Keratinocyte (primary cell): ENCODE measurements at places on chromosomes 11 and 22. TPM values are rescaled to one million over a fixed set of nuclear protein-coding genes. Genes with fewer than 3 reads are reported as not detected.

Gene RCOR2
- polyA plus RNA-seq = 0.35 to 0.62 TPM (median 0.46 TPM) in 3 replicates

Gene RHBDD3
- 10.3 to 16.2 TPM (median 10.9 TPM) in 3 replicates for polyA plus RNA-seq

Gene PDE3B
- 0.01 TPM in 2 of 3 replicates, not detected in the other for polyA plus RNA-seq

Gene SYT13
- not detected in 3 replicates for polyA plus RNA-seq

Gene OR10W1
- not detected in 3 replicates for polyA plus RNA-seq

Gene TMEM45B
- 2.1 to 4.1 TPM (median 2.6 TPM) in 3 replicates for polyA plus RNA-seq

Gene CST6
- 1.4 to 2.3 TPM (median 1.7 TPM) in 3 replicates for polyA plus RNA-seq

DNA sequence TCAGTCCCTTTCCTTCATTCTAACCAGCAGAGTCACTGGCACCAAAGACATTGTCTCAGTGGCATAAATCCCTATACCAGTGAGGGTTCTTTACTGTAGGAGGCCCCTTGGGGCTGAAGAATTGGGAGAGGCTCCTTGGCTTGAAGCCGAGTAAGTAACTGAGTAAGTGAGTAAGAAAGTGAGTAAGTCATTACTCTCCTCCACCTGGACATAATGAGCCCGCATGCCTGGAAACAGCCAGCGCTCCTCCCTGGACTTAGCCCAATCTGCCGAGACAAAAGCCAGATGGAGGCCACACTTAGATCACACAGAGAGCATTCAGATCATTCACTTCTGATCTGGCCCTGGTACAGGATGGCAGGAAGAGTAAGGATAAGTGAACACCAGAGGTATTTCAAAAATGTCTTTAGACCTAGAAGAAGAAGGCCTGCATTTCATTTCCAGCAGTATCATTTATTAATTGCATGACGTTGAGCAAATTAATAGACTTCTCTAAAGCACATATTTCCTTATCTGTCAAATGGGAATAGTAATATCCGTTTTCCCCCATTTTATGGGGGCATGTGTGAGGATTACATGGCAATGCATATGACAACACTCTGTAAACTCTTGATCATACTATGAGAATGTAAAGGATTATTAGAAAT is 8.2 kb upstream of the MICAL3 start:
- H3K4me1 ChIP-seq = peaks cover 51% of the 10 kb centered on the region
- H3K27me3 ChIP-seq = no peaks in the 10 kb centered on the region
- peak overlapping the region; percentile 99 for H3K27ac ChIP-seq
- H3K36me3 ChIP-seq = no peaks in the 10 kb centered on the region

DNA sequence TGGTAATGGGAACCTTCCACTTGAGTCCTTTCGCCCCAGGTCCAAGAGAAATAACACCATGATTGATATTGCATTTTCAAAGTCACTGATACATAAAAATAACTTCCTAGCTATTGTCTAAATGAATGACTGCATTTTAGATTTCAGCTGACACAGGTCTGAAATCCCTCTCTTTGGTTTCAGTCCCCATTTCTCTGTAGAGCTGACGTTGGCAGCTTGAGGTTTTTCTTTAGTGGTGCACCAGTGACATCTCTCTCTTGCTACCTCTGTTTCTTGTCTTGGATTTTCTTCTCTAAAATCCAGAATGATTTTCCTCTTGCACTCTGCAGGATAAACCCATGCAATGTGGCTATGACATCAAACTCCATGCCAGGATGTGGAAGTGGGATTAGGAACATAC is 31.7 kb upstream of the SORL1 start:
- H3K4me1 ChIP-seq = peaks cover 18% of the 10 kb centered on the region
- no peak overlapping the region for H3K27ac ChIP-seq
- H3K27me3 ChIP-seq = peaks cover 5% of the 10 kb centered on the region
- no peak overlapping the region for H3K4me3 ChIP-seq
- H3K36me3 ChIP-seq = no peaks in the 10 kb centered on the region

- DNase-seq = no peak
- no peaks in the 10 kb centered on the region for H3K36me3 ChIP-seq
- H3K4me3 ChIP-seq = no peak overlapping the region
- H3K27me3 ChIP-seq = no peaks in the 10 kb centered on the region
These were observed 43.9 kb downstream of the KDM2A start for GRCh38 chr11:67163006-67163405.

DNA sequence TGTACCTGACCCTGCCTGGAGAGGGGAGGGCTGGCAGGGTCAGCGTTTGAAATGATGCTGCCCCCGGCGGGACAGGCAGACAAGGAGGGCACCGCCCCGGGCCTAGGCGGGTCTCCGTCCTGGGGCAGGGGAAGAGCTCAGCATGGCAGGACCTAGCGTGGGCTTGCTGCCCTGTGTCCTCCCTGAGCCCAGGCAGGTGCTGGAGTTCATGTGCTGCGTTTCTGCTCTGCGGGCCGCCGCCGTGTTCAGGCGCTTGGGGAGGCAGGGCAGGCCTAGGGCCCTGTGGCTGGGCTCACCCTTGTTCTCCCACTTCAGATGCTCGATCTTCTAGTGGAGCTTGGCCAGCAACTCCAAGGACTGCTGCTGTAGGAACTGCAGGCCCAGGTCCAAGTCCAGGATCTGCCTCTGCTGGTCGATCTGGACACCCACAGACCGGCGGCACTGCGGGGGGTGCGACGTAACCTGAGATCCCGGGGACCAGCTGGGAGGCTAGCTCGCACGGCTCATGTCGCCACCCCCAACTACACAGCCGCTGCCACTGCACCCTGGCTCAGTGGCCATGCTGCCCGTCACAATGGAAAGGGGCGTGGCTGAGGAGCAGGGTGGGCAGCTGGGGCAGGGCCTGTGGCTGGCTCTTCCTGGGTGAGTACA is 84.4 kb downstream of the MED15 start:
- no peak for DNase-seq
- no peak overlapping the region for H3K4me3 ChIP-seq
- H3K36me3 ChIP-seq = peaks cover 6% of the 10 kb centered on the region
- peaks cover 29% of the 10 kb centered on the region for H3K4me1 ChIP-seq

GRCh38 chr22:33350961-33351360 is 292.8 kb upstream of the SYN3 start:
- H3K4me1 ChIP-seq = peaks cover 8% of the 10 kb centered on the region
- no peak overlapping the region for H3K27ac ChIP-seq
- no peaks in the 10 kb centered on the region for H3K36me3 ChIP-seq
- peak; percentile 17 for DNase-seq
- no peak overlapping the region for H3K4me3 ChIP-seq

DNA sequence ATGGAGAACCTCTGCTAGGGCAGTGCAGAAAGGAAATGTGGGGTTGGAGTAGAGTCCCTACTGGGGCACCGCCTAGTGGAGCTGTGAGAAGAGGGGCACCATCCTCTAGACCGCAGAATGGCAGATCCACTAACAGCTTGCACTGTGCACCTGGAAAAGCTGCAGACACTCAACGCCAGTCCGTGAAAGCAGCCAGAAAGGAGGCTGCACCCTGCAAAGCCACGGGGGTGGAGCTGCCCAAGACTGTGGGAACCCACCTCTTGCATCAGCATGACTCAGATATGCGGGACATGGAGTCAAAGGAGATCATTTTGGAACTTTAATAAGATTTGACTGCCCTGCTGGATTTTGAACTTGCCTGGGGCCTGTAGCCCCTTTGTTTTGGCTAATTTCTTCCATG is 8.7 kb downstream of the TSKU start:
- H3K27ac ChIP-seq = peak overlapping the region; percentile 46
- no peak for DNase-seq
- no peak overlapping the region for H3K4me3 ChIP-seq
- peaks cover 67% of the 10 kb centered on the region for H3K4me1 ChIP-seq
- peaks cover 22% of the 10 kb centered on the region for H3K36me3 ChIP-seq

DNA sequence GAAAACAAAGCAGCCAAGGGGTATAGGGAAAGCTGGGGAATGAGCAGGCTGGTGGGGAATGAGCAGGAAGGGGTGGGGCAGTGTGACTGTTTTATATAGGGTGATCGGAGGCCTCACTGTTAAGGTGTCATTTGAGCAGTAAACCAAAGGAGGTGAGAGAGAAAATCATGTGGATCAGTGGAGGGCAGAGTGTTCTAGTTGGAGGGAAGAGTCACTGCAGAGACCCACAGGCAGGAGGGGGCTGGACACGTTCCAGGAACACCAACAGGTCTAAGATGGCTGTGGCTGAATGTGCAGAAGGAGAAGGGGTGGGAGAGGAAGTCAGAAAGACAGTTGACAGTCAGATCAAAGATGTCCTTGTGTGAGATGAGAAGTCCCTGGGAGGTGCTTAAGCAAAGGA is 103.8 kb downstream of the ENTHD1 start:
- no peak overlapping the region for H3K27ac ChIP-seq
- H3K36me3 ChIP-seq = no peaks in the 10 kb centered on the region
- DNase-seq = no peak
- peaks cover 13% of the 10 kb centered on the region for H3K27me3 ChIP-seq

GRCh38 chr11:64891215-64891848 is 12.9 kb upstream of the EHD1 start:
- no peaks in the 10 kb centered on the region for H3K36me3 ChIP-seq
- no peak for DNase-seq
- no peaks in the 10 kb centered on the region for H3K27me3 ChIP-seq
- no peak overlapping the region for H3K27ac ChIP-seq
- no peak overlapping the region for H3K4me3 ChIP-seq

- no peaks in the 10 kb centered on the region for H3K36me3 ChIP-seq
- H3K4me1 ChIP-seq = no peaks in the 10 kb centered on the region
- DNase-seq = no peak
- no peak overlapping the region for H3K27ac ChIP-seq
- no peak overlapping the region for H3K4me3 ChIP-seq
These were observed 8.1 kb upstream of the ANO3 start for GRCh38 chr11:26323837-26324236.

GRCh38 chr11:63709336-63709884 is 28.1 kb downstream of the RTN3 start:
- H3K27ac ChIP-seq = no peak overlapping the region
- H3K27me3 ChIP-seq = no peaks in the 10 kb centered on the region
- no peak overlapping the region for H3K4me3 ChIP-seq
- no peaks in the 10 kb centered on the region for H3K4me1 ChIP-seq
- DNase-seq = no peak

GRCh38 chr11:75342966-75343870 is 8.2 kb downstream of the ARRB1 start:
- no peaks in the 10 kb centered on the region for H3K27me3 ChIP-seq
- no peaks in the 10 kb centered on the region for H3K36me3 ChIP-seq
- H3K4me1 ChIP-seq = peaks cover 36% of the 10 kb centered on the region
- no peak overlapping the region for H3K4me3 ChIP-seq

DNA sequence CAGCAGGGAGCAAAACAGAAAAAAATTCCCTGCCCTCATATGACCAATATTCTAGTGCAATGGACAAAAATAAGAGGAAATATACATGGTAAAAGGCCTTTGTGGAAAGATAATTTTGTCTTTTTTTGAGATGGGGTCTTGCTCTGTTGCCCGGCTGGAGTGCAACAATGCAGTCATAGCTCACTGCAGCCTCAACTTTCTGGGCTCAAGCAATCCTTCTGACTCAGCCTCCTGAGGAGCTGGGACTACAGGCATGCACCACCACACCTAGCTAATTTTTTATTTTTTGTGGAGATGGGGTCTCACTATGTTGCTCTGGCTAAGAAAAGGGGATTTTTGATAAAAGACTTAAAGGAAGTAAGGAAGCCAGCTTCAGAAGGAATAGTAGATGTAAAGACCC is 25.7 kb upstream of the DDX10 start:
- no peak overlapping the region for H3K27ac ChIP-seq
- H3K27me3 ChIP-seq = no peaks in the 10 kb centered on the region
- no peak overlapping the region for H3K4me3 ChIP-seq
- peaks cover 18% of the 10 kb centered on the region for H3K4me1 ChIP-seq
- no peak for DNase-seq

DNA sequence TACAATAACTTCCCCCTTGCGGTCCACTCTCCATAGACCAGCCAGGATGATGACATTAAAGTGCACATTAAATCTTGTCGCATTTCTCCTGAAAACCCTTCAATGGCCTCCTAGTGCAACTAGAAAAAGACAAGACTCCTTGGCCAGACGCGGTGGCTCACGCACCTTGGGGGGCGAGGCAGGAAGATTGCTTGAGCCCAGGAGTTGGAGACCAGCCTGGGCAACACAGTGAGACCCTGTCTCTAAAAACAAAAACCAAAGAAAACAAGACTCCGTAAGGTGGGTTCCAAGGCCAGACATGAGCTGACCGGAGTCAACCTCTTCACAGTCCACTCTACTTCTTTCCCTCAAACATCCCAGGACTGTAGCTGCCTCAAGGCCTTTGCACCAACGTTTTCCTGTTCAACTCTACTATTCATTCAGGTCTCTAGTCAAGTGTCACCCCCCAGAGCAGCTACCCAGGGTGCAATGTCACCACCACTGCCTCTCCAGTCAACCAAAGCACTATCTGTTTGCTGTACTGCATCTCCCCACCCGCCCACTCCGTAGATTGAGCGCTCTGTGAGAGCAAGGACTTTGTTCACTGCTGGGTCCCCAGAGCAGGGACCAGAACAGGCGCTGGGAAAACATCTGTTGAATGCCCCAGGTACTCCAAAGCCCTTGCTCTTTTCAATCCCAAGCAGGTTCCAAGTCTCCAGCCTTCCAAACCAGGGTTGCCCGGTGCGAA is 739 bp downstream of the ZMAT5 start:
- peaks cover 19% of the 10 kb centered on the region for H3K4me1 ChIP-seq
- no peak for DNase-seq
- no peaks in the 10 kb centered on the region for H3K27me3 ChIP-seq
- peaks cover 13% of the 10 kb centered on the region for H3K36me3 ChIP-seq
- peak overlapping the region; percentile 61 for H3K4me3 ChIP-seq
- H3K27ac ChIP-seq = peak overlapping the region; percentile 87
